Stimulated activated CD8-positive, alpha-beta memory T cell treated with anti-CD3 and anti-CD28 coated beads, Interleukin-7, amount 100 ng/mL, for 1 hour (primary cell): ENCODE measurements at places on chromosomes 1 and 21.

DNA sequence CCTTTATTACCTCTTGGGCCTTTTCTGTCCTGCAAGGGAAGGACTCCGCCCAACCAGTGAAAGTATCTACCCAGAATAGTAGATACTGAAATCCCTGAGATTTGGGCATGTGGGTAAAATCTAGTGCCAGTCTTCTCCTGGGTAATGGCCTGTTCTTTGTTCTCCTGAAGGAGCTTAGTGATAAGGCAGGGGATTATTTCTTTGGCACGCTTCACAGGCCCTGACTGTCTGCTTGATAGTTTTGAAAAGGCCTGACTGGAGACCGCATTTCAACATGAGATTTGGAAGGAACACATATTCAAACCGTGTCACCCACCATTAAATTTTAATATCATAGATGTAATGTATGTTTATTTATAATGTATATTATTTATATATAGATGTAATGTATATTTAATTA, 48.9 kb downstream of the RASAL2 start:
- DNase-seq = no peak

GRCh38 chr1:69246710-69247109, 321.0 kb upstream of the LRRC7 start:
- DNase-seq = no peak

- no peak for DNase-seq
These were observed 112.3 kb downstream of the DDX20 start for GRCh38 chr1:111867868-111868440.

GRCh38 chr1:237219751-237220642, 178.0 kb downstream of the RYR2 start:
- no peak for DNase-seq

DNA sequence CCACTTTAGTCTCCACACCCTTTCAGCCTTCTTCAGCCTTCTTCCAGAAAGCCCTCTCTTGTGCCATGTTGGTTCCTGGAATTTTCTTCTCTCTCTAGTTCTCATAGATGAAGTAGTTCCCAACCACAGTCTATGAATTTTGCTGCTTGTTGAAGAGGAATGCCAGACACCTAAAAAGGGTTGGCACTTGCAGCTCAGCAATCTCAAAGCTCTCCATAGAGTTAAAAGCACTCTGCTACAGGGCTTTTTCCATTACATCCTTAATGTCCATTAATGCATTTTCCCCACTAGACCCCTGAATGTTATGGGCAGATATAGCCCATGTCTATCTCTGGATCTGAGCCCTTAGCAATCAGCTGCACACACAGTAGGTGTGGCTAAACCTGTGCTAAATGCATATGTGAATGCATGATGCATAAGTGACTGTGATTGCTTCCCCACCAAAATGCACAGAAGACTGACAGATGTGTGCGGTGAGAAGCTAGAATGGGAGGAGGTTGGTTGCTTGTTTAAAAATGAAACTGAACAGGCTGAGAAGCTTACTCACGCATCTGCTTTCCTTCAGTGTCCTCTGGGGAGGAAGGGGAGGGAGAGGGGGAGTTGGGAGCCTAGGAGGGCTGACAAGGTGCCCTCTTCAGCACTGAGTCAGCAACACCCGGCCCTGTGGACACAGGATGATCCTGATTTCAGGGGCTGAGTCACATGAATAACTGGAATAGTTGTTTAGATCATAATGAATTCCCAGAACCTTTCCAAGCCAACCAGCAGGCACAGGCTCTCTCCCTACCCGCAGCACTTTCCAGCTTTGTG, 146.1 kb upstream of the FGGY start:
- DNase-seq = no peak

GRCh38 chr1:216221260-216221700, 202.0 kb downstream of the USH2A start:
- DNase-seq = no peak

GRCh38 chr1:219119839-219120238, 53.8 kb upstream of the LYPLAL1 start:
- DNase-seq = no peak

- DNase-seq = no peak
These were observed 35.5 kb downstream of the IFNAR1 start for GRCh38 chr21:33360281-33360680.

- no peak for DNase-seq
These were observed 14.8 kb downstream of the MFAP2 start for GRCh38 chr1:16965486-16966067.

DNA sequence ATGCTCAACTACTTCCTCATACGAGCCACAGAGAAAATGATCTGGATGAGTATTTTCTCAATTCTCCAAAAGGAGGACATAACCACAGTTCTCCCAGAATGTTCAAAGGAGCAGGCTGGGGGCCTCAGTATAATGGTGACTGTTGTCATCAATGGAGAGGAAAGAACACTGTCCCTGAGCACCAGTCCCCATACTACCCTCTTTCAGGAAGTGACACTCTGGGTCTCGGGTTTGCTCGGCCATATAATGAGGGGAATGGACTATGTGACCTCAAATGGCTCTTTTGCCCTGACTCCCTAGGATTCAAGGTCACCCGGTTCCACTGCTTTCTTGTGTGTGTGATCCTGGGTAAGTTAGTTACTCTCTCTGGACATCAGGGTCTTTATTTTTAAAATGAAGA, 22.8 kb downstream of the SLC9A1 start:
- no peak for DNase-seq

- DNase-seq = no peak
These were observed 22.6 kb upstream of the SAMD13 start for GRCh38 chr1:84278905-84279304.

DNA sequence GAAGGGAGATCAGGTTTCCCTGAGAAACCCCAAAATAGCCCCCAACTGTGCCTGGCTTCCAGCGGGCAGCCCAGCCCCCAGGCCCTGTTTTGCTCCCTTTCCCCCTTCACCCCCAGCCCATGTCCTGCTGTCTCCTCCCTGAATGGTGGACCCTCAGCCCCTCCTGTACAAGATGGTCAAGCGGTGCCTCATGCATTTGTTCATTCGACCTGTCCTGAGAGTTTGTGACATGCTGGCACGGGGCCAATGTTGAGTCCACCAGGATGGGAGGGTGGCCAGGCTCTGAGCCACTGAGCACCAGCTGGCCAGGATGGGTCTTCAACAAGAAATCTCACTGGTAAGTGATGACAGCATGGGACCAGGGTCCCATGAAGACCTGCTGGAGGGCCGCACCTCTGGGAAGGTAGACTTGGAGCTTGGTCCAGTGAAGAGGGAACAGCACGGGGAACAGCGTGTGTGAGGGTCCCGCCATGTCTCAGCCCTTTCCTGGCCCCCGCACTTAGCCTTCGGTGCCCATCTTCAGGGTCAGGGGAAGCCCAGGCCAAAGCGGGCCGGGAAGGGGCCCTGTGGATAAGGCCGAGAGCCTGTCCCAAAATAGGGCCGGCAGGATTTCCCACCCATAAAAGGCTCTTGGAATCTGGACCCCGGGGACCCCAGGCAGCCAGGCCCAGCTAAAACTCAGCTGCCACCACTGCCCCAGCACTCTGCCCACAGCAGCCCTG, at the start of gene CALML6:
CALML6 (plus strand) TSS at position 290 of the 722 bp plus-strand sequence; CDS start at position 311, 21 bp downstream.
- DNase-seq = no peak

DNA sequence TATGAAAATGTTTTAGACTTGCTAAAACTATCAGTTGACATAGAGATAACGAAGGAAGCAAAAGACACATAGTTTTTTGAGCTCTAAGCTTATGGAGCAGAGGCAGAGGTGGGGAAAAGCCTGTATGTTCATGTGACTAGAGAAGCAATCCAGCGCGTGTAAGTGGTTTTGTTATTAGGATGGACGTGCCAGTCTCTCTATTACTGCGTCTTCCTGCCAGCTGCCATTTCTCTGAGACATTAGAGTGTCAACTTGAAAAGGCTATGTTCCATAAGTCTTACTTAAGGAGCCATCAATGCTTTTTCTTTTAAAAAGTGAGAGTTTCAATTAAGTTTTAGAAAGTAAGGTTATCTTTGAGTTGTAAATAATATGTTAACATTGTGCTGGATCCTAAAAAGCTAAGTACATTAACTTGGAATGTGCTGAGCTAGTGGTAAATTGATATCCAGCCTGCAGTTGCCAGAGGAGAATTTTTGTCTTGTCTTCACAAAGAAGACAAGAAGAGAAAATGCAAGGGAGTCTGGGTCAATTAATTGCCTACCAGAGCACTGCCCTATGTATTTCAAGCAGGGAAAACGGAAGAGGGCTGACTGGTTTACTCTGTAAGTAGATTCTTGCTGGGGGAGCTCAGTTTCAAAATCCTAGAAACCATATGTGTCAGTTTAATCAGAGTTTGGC, 161.8 kb upstream of the B3GALT2 start:
- DNase-seq = no peak

DNA sequence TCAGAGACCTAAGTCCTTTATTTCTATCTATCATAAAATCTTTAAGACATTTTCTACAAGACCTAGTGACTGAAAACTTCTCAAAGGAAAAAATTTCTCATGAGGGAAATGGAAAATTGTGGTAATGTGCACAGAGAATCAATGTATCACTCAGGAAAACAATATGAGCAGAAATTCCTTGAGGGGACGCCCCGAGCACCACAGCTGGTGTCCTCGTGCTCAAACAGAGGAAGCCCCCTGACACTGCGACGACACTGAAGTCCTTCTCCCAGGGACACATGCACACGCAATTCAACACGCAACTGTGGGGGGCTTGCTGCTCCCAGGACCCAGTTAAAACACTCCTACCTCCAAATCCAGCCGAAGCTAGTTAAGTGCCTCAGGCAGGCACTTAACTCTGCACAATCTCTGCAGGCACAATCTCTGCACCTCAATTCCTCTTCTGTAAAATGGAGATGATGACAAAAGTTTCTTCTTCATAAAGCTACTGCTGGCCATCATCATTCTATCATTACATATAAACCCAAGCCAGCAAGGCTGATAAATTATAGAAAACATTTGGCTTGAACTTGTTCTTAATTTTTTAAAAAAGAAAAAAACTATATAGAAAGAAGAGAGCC, 16.0 kb downstream of the ZBTB17 start:
- DNase-seq = no peak

GRCh38 chr1:67576474-67576873, 108.5 kb upstream of the GADD45A start:
- no peak for DNase-seq

DNA sequence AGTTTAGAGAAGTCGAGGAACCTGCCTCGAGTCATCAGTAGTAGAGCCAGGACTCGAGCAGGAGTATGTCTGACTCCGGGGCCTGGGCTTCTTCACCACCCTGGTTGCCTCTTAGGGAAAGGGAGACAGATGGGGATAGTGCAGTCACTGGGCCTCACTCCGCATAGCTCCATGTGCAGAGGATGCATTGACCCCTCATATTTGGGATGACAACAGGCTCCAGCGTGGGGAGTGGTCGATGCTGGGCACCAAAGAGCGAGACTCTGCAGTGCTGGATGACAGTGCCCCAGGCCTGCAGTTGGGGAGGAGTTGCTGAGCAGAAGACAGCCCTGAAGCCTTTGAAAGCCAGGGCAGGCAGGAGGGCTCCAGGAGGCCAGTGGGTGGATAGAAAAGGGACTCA, 20.8 kb upstream of the TENT5C start:
- no peak for DNase-seq

DNA sequence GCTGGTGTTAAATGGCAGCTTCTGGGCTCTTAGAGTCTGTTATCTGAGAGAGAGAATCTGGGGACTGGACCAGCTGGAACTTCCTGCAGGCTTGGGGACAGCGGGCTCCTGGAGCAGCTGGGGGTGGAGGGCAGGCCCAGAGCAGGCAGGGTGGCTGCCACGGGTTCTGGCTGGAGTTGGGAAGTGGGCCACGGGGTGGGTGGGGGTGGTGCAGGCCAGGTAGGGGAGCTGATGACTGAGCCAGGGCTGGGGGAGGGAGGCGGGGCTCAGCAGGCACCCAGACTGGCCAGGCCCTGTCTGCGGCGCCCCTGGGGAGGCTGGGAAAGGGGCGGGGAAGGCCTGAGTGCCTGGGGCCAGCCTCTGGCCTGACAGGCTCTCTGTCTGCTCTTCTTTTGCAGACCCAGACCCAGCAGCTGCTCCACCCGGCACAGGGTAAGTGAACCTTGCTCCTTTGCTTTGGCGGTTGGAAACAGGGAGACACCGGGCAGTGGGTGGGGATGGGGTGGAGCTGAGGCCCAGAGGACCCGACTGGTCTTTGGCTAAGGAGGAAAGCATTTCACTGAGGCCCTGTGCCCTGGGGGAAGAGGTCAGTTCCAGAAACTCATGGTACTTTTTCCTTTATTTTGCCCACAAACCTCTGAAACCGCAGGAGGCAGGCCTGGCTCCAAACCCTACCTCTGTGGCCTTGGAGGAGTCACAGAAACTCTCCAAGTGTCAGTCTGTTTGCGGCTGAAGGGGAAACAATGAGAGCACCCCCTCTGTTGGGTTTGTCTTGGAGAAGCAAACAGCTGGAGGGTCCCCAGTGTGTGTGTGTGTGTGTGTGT, 48.8 kb downstream of the ARHGEF10L start:
- DNase-seq = no peak

GRCh38 chr1:67838180-67838910, 5.1 kb upstream of the GNG12 start:
- no peak for DNase-seq

DNA sequence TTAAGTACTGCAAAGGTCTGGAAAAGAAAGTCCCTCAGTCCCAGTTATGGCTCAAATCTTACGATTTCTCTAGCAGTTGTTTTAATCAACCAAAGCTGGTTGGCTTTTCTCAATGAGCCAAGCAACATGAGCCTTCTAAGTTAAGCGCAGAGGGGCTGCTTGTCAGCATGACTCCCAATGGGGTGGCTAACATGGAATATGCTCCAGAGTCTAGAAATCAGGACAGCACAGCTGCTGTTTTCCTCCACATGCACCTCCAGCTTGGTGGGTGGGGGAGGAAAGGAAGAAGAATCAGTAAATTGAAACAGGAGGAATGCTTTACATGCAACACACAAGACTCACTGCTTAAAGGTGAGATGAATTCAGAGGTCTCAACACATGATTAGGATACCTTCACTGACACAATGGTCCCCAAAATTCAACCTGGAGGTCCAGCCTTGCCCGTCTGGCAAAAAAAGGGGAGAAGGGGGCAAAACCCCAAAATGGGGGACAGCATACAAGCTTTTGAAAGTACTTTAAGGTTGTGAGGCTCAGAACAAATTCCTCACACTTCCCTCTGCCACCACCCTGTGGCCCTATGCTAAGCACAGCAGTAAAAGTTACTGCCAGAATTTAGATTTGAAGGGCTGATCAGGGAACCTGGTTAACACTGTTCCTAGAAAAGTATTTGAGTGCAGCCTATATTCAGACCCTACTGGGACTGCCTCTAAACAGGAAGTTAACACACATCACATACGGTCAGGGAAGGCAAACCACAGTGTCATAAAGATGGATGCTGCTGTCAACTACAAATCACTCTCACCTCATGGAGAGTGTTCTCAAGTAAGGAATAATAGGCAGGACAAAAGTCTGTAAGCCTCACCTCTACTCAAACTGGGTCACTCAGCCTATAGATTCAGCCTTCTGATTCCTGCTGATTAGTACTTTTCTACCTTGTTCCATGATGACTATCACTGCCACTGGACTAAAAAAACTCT, 2.6 kb downstream of the GATAD2B start:
- no peak for DNase-seq

DNA sequence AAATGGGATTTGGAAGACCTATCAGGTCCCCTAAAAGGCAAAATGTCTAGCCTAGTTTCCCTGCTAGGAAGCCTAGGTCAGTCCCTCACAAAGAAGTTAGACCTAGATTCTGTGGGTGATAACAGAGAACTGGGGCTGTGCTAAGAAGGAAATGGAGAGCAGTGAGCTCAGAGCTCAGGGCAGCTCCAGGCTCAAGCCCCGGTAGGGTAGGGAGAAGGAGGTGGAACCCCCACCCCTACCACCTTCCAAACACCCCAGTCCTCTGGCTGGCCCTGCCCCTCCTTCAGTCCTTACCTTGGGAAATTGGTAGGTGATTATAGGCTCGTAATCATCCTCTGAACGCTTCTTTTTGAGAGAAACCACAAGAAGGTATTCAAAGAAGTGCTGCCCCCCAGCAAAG, 1.1 kb downstream of the DENND2D start:
- no peak for DNase-seq

- DNase-seq = no peak
These were observed 4.0 kb upstream of the KCNK1 start for GRCh38 chr1:233609926-233610325.
